ENCODE measurements at places on chromosomes 5 and 9.

DNA sequence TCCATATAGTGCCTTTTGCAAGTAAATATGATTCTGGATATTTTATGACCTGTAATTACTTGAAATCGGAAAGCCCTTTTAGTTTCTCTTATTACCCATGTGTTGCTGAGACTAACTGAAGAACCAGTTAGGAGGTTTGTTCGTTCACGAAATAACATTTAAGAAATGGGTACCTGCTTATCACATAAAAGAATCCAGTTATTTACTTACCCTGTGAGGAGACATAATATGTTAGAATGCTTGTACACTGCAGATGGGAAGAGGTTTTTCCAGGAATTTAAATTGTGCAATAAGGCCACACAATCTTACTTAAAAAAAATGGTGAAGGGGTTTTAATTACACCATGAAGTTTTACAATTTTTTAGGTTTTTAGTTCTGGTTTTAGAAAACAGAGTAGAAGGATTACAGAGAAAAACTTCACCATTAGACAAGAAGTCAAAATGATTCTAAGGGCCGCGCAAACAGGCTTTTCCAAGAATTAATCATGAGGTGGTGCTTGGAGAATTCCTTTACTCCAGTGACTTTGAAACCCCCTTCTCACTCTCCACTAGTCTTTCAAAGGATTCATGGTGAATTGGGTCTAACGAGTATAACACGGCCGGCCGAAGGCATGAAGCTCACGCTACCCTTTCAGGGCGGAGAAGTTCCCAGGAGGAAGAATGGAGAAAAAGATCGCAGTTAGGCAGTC lies 1.1 kb upstream of the PTGER4 start:
- no peak for DNase-seq

DNA sequence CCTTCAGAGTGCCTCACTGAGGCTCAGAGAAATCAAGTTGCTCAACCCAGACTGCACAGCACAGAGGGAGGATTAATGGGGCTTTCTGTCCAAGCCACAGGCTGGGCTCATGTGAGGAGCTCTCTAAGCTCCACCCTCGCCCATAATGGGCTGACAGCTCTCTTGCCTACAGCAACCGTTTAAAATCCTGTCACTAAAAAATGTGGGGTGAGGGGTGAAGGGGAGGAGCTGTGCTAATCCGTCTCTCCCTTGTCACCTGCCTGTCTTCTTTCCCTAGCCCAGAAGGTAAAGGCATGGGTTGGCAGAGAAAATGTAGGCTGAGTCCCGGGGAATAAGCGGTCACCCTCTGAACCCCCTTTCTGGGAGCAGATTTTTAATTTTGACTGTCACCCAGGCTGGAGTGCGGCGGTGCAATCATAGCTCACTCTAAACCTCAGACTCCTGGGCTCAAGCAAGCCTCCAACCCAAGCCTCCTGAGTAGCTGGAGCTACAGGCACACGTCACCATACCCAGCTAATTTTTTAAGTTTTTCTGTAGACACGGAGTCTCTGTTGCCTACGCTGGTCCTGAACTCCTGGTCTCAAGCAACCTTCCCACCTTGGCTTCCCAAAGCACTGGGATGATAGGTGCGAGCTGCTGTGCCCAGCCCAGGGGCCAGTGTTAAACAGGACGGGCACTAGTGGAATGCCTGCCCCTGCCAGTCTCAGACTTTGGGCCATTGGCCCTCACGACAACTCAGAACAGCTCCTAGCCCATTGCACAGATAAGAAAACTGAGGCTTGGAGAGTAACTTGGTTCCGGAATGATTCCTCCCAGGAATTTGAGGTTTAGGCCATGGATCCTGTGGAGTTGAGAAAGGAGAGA lies 89.5 kb downstream of the LMX1B start:
- DNase-seq, result no peak

DNA sequence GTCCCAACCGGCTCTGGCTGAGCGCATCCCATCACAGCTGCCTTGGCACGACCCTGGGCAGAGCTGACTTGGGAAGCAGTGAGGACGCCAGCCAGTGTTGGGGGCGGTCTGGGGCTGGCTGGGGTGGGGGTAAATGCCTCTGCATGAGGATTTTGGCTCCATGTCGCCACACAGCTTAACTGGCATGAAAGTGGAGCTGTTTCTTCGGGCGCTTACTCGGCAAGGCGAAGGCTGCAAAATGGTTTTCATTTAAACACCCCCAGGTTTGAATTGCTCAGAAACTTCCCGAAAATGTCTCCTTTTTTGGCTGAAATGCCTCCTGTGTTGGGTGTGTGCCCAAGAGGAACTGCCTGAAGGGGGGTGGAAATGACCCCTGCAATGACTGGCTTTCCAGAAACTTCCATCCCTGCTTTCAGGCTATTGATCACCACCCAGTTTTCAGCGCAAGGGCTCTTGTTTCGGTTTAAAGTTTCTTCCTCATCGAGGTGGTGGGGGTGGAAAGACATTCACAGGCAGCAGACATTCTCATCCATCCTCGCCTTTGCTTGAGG lies 38.3 kb downstream of the PTGES start:
- DNase-seq, result no peak

DNA sequence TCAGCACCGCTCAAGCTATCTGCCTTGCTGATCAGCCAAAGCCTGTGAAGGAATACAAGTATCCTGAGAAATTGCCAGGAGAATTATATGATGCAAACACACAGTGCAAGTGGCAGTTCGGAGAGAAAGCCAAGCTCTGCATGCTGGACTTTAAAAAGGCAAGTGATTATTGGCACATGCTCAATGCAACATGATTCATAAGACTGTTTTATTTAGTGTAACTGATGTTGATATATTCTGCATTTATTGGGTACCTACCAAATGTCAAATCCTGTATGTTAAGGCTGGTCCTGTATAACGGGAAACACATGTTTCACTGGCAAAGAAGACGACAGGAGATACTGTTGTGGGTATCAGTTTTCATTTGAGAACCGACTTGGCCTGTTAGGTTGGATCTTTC lies 69.0 kb downstream of the ADAMTS16 start:
- no peak for DNase-seq

- no peak for DNase-seq
Observed at GRCh38 chr5:133499895-133500294, 112.4 kb downstream of the FSTL4 start.

DNA sequence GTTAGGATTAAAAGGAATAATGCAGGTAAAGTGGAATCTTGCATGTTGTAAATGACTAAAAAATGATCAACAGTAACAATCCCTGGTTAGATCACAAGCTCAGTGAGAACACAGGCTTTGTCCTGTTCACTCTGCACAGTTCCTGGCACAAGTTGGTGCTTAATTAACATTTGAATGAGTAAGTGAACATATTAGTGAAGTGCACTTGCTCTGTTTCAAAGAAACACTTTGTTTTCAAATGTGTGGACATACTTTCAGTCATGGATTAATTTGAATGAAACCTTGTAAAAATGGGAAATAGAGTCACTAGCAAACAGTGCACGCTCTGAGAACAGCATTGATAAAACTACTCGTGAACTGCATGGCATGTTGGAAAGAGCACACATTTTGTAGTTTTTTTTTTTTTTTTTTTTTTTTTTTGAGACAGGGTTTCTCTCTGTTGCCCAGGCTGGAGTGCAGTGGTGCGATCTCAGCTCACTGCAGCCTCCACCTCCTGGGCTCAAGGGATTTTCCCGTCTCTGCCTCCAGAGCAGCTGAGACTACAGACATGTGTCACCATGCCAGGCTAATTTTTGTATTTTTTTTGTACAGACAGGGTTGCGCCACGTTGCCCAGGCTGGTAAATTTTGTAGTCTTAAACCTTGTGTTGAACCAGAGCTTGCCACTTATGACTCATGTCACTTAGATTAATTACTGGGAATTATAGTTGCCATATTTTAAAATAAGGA lies 159.9 kb downstream of the LURAP1L start:
- no peak for DNase-seq

DNA sequence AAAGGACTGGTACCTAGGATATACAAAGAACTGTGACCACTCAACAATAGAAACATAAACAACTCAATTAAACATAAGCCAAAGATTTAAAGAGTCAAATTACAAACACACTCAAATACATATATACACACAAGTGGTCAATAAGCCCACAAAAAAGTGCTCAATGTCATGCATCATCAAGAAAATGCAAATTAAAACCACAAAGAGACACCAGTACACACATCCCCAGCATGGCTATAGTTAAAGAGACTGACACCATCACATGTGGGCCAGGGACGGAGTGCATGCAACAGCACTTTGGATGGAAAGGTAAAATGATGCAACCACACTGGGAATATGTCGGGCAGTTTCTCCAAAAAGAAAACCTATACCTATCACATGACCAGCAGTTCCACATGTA lies 89.7 kb downstream of the CAAP1 start:
- no peak for DNase-seq
